ENCODE measurements at places on chromosomes 2 and 18.

DNA sequence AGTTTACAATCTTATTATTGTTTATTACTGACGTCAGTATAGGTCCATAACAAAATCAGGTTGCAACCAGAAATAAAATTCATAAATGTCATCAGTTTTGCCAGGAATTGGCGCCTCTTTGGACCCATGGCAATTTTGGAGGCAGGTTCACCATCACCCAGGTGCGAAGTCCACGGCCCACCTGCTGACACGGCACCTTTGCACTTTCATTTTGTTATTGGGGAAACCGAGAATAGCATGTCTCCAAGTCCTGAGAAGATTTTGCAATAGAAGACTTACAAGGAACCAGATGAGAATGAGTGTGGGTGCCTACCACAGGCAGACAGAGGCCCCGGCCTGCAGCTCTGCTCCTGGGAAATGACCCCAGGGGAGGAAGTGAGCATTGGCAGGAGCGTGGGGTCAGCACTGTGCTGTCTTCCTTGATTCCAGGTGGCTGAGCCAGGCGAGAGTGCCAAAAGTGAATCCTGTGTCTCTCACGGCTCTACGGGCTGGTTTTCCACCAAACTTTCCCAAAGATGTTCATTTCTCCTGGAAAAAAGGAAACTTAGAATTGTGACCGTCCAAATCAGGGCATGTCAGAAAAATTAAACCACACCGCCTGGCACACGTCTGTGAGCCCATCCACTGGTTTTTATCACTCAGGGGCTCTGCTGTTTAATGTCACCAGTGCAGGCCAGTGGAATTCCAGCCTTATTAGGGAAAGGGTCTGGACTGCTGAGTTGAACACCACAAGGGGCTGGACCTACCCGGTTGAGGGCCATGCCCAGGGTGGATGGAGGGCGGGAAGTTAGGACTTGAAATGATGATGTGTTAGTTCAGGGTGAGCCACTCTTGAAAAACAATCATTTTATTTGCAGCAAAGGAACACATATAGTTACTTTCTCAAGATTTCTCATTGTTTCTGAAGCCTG lies 96.5 kb downstream of the PTGR3 start:
- DNase-seq = no peak

DNA sequence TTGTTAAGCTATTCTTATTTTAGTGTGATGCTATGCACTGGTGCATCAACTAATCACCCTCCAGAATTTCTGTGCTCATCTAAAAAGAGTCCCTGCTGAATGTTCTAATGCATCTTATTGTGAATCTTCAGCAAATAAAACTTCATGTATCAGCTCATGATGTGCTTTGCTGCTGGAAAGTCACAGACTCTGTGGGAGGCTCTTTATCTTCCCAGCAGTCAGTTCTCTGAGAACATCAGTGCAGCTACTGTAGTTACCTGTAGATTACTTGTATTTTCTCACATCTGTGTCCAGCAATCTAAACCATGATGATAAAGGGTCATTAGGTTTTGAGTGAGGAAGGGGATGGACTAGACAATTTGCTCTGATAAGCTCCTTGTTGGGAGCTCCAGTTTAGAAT lies 141.6 kb upstream of the SP3 start:
- DNase-seq = no peak

DNA sequence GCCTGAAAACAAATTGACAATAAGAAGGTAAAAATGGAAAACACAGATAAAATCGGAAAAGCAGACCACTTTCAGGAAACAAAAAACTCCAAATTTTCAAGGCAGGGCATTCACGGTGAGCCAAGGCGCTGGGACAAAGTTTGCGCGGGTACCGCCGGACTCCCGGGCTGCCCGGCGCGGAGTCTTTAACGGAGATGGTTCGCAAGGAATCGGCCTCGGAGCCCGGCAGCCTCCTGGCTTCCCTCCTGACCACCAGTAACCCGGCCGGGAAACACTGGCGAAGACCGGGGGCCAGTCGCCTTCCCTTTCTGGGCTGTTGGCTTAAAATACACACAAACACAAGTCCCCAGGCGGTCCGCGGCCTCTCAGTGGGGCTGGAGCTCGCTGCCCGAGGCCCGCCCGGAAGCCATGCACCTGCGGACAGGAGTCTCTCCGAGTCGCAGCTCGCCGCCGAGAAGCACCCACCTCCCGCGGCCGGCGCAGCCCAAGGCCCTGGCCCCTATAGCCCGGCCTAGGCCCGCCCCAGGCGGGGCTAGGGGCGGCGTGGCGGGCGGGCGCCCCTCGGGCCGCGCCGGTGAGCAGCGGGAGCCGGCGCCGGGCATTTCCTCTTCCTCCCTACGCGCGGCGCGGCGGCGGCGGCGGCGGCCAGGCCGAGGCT lies 622 bp upstream of the KCMF1 start:
- peak; percentile 11 for DNase-seq

GRCh38 chr2:24280645-24281044 lies 79.7 kb downstream of the ITSN2 start:
- no peak for DNase-seq

DNA sequence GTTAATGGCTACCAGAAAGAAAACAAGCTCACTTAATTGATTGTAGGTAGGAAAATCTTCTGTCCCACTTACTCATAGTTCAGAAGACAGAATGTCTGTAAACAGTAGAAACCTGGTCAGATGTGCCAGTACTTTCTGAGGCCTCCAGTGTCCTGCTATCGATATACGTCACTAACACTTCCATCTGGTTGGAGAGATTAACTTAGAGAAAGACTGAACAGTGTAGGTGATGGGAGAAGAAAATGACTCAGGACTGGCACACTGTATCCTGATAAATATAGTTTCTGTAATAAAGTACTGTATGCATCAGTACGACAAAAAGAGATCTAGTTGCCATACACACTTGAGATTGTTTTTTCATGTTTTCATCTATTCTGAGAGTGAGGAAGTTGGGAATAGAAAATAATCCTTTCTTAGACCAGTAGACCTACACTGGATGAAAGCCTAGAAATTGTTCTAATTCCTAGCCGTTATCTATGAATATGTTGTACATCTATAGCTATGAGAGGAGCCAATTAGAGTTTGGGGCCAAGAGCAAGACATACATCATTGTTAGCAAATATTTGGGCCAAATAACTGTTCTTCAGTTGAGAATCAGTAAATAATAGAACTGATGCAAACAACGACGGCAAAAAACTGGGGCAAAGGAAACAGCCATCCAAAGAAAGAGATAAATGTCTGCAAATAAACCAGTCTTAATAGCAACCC lies 105.9 kb downstream of the NAT8 start:
- no peak for DNase-seq

GRCh38 chr2:68860111-68860510 lies 11.1 kb downstream of the BMP10 start:
- no peak for DNase-seq

DNA sequence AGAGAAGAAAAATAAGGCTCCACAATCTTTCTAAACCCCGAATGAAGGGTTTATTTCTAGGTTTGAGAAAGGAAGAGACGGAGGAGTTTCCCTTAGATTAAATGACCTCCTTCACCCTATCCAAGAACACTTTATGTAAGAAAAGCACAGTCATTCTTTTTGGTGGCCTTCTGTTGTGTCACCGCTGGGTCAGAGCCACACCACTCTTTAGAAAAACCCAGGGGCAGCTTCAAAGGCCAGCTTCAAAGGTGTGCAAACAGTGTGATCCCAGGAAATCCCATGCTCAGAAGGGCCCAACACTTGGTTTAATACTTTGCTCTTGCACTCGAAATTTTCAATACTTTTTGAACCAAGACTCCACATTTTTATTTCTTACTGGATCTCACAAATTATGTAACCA lies 7.1 kb downstream of the ST8SIA3 start:
- DNase-seq = no peak

GRCh38 chr18:44502790-44503189 lies 177.9 kb upstream of the SETBP1 start:
- DNase-seq = no peak

GRCh38 chr18:5311301-5311989 lies 15.9 kb upstream of the ZBTB14 start:
- DNase-seq = no peak

- DNase-seq = no peak
These were observed 225.8 kb downstream of the TTC32 start for GRCh38 chr2:19675856-19676460.

- no peak for DNase-seq
These were observed 1085.4 kb upstream of the NRXN1 start for GRCh38 chr2:52117299-52117698.

DNA sequence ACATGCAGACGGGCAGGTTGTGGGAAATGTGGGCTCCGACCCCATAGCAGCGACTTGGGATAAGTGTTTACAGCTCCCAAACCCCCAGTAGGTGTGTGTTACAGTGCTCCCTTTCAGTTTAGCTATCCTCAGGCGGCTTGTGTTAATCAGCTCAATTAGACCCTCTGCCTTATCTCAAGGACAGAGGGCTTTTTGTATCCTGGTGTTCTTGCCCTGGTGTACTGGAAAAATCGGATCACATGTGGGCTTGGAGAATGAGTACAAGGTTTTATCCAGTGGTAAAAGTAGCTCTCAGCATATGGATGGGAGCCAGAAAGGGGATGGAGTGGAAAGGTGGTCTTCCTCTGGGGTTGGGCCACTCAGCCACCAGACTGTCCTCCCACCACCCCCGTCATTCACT lies 264.7 kb upstream of the SYT4 start:
- DNase-seq = no peak

DNA sequence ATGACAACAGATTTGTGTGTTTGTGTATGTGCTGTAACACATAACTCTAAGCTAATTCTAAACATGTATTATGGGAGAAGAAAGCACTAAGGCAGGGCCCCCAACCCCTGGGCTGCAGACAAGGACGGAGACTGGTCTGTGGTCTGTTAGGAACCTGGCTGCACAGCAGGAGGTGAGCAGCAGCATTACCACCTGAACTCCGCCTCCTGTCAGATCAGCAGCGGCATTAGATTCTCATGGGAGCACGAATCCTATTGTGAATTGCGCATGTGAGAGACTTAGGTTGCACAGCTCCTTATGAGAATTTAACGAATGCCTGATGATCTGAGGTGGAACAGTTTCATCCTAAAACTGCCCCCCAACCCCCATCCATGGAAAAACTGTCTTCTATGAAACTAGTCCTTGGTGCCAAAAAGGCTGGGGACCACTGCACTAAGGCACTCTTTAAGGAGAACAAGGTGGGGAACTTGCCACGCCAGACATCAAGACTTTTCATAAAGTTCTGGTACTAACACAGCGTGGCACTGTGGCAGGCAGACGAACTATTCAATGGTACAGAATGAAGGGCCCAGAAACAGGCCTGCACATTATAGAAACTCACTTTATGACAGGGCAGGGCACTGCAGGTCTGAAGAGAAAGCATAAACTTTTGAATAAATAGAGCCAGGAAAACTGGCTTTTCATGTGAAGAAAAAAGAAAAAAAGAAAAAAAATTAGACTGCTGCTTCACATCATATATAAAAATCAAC lies 14.0 kb downstream of the REEP1 start:
- no peak for DNase-seq

DNA sequence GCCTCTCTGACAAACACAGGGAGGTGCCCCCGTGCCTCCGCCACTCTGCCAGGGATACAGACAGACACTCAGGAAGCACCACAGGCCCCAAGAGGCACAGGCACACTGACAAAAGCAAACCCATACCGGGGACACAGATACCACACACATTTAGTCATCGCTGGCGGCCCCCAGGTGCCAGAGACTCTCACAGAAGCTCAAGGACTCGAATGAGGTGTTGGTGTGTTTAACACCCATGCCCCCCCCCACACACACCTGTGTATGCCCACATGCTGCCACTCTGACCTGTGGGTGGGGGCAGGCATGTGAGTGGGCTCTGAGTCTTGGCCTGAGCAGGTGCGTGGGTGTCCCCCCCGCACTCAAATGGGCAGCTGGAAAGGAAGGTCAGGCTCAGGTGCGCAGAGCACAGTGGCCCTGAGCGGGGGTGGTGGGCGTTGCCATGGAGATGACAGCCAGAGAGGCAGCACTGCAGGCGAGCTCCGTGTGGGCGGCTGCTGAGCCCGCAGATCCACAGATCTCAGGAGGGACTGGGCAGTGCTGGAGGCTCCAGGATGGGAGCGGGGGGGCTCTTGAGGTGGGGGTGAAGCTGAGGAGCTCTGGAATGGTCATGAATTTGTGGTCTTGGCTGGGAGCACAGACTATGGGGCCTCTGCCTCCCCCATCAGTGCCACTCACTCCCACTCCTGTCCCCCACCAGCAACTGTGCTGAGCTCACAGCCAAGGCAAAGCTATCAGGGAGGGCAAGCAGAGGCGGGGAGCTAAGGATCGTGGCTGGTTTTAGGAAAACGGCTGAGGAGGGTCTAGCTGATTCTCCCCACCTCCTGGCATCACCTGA lies 73.9 kb upstream of the TAF1B start:
- peak; percentile 23 for DNase-seq

- no peak for DNase-seq
These were observed 30.5 kb downstream of the LAMA3 start for GRCh38 chr18:23719634-23720201.

DNA sequence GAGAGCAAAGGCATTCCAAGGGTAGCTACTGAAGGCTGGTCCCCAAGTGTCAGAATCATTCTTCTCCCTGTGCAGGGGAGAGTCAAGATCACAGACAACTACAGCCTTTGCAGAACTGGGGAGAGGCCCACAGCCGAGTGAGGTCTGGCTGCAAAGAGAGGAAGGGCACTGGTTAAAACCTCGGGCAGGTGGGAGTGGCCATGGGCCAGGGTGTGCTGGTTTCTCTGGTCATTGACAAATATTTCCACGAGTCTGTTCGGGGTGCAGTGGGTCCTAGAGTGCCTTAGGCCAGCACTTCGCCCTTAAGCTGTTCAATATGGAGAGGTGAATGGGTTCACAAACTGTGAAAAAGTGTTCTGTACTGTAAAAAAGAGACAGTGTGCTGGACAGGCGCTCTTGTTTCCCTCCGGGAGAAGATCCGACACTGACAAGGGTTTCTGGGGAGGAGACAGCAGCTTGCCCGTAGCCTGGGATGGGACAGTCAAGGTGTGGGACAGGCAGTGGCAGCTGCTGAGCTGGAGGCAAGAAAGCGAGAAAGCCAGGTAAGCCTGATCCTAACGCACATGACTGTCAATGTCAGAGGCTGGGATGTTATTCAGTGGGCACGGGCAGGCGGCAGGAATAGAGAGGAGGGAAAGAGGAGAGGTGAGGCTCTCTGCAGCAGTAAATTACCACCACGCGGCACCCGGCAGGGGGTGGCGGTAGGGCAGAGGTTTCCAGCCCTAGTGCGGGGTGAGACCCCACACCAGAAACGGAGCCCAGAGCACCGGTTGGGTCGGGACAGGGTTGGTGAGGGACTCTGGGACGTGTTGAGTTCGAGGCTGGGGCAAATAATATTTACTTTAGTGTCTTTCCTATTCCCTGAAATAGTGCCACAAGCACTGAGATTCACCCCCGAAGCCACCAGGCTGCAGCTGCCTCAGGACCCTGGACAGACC lies 2.0 kb downstream of the NPPC start:
- no peak for DNase-seq

GRCh38 chr2:119846021-119846420 lies 86.3 kb downstream of the PTPN4 start:
- no peak for DNase-seq
